ENCODE measurements at places on chromosomes 5 and 9.

- DNase-seq = no peak
Observed at GRCh38 chr9:88682431-88682831, 147.5 kb downstream of the NXNL2 start.

- DNase-seq = no peak
Observed at GRCh38 chr5:141856037-141856790, 22.0 kb downstream of the PCDH1 start.

DNA sequence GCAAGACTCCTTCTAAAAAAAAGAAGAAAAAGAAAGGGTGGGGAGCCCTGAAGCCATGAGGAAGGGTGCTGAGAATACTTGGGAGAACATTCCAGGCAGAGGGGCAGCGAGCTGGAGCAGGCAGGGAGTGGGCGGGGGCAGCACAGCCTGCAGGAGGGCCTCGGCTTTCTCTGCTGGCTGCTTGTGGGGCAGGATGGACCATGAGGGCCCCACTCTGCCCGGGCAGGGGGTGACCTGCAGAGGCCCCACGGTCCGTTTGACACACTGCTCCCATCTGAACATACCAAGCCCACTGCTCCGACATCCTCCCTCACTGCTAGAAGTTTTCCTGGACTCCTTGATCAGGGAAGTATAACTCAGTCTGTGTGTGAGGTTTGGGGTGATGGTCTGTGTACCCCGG is 11.7 kb upstream of the NUP214 start:
- no peak for DNase-seq

GRCh38 chr9:128558431-128559310 is 6.3 kb downstream of the SPTAN1 start:
- peak; percentile 95 for DNase-seq

DNA sequence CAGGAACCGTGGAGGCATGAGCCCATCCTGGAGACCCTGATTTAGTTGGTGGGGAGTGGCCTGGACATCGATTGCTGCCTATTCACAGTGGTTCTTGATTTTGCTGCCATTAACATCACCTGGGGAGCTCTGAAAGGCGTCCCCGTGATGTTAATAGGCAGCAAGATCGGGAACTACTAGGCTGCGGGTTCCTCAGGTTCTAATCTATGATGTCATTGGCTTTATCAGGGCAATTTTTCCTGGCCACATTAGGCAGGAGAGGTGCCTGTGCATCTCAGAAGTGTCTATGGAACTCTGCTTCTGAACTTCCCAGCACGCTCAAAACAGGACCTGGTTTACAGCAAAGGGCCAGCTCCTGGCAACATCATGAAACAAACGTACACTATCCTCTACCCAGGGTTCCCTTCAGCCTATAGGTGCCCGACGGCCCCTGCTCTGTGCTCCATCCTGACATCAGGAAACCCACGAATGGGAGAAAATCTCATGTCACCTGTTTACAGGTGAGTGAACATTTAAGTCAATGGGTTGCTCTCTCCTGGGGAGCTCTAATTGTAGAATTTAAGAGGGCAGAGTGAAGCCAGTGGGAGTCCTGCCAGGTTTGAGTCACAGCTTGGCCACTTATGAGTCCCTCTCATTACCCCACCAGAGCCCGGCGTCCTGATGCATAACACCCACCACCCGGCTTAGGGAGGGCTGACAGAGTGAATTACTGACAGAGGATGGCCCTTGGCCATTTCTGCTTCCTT is 49.4 kb downstream of the ROPN1L start:
- DNase-seq = no peak

- DNase-seq = no peak
Observed at GRCh38 chr5:134964359-134965270, 3.1 kb upstream of the CATSPER3 start.

GRCh38 chr9:135508211-135508820 is 7.8 kb downstream of the MRPS2 start:
- DNase-seq = no peak

- DNase-seq = no peak
Observed at GRCh38 chr5:105033637-105034400, 1471.2 kb upstream of the NUDT12 start.

GRCh38 chr5:143913008-143913752 is 101.2 kb downstream of the HMHB1 start:
- DNase-seq = no peak

GRCh38 chr5:125410537-125411070 is 664.2 kb upstream of the ZNF608 start:
- no peak for DNase-seq

- peak; percentile 91 for DNase-seq
Observed at GRCh38 chr9:91150998-91151717, 210.6 kb downstream of the AUH start.

GRCh38 chr9:6215562-6215961 is at the start of gene IL33:
TSS of gene IL33 (plus strand) at chr9:6215807. CDS start at chr9:6241695, 25,888 bp downstream.
- DNase-seq = no peak

GRCh38 chr9:23683611-23684061 is 142.4 kb downstream of the ELAVL2 start:
- no peak for DNase-seq
